ENCODE measurements at places on chromosomes 13 and 19.

DNA sequence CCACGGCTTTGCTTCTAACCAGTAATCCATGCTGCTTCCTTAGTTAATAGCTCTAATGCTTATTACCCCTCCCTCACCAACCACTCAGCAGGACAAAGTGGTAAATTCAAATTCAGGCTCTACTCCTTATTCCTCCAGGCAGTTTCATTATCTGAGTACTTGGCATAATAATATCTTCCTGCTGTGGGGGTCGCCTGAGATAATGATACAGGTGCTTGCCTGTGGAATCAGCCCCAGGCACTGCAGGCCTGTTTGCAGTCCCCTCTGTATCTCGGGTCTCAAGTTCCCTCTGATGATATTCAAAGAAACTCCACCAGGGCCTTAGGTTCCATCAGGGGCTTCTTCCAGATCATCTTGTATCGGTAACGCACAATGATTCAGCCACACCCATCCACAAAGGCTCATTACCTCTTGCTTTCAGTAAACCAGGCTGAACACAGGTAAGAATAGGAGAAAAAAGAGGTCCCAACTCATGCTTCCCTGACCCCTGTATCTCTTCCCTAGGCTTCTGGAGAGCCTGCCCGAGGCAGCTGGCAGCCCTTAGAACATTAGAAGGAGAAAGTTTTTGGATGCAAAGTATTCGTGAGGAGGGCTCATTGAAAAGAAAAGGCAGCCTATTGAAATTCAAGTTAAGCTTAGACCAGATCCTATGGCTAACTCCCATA lies 14.3 kb upstream of the FOXO1 start:
- DNase-seq = no peak

GRCh38 chr13:94716016-94716415 lies 3.7 kb upstream of the SOX21 start:
- no peak for DNase-seq

- no peak for DNase-seq
Observed at GRCh38 chr19:57348136-57348535, 2.9 kb upstream of the ZNF304 start.

GRCh38 chr13:78770601-78771000 lies 111.6 kb upstream of the OBI1 start:
- no peak for DNase-seq

- no peak for DNase-seq
Observed at GRCh38 chr13:59963827-59964226, 199.9 kb downstream of the DIAPH3 start.

GRCh38 chr13:50709058-50709457 lies 134.4 kb downstream of the DLEU7 start:
- DNase-seq = no peak

Measured in stimulated activated CD4-positive, alpha-beta T cell treated with anti-CD3 and anti-CD28 coated beads, Interleukin-15, amount 100 ng/mL, for 48 hours (primary cell).